Keratinocyte (primary cell): ENCODE measurements at places on chromosomes 12 and 14.

DNA sequence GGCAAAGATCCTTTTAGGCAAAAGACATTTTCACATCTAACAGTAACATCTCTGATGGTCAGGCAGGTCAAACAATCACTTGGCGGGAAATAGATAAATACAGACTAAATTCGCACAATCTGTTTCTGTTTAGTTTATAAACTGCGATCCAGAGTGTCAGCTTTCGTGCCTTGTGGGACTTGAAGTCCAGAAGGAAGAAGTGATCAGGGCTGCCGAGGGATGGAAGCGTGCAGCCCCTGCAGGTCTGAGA is 245 bp upstream of the BRMS1L start:
- no peak for DNase-seq

DNA sequence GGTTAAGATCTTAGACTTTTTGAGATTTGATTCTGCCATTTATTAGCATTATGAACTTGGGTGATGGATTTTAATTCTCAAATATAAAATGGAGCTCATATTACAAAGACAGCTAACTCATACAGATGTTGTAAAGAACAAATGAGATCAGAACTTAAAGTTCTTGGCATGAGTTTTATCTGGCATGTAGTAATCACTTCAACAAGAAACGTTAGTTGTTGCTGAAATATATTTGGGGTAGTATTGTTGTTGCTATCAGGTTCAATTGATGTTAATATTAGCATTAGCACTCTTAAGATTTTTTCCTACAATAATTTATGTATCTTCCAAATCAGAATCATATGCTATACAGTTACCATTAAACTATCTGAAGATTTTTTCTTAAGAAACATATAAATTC is 71.0 kb downstream of the SLC6A15 start:
- DNase-seq = no peak

GRCh38 chr12:77572371-77572770 is 258.3 kb upstream of the NAV3 start:
- DNase-seq = no peak

GRCh38 chr14:42424501-42424900 is 817.8 kb downstream of the LRFN5 start:
- DNase-seq = peak; percentile 28

DNA sequence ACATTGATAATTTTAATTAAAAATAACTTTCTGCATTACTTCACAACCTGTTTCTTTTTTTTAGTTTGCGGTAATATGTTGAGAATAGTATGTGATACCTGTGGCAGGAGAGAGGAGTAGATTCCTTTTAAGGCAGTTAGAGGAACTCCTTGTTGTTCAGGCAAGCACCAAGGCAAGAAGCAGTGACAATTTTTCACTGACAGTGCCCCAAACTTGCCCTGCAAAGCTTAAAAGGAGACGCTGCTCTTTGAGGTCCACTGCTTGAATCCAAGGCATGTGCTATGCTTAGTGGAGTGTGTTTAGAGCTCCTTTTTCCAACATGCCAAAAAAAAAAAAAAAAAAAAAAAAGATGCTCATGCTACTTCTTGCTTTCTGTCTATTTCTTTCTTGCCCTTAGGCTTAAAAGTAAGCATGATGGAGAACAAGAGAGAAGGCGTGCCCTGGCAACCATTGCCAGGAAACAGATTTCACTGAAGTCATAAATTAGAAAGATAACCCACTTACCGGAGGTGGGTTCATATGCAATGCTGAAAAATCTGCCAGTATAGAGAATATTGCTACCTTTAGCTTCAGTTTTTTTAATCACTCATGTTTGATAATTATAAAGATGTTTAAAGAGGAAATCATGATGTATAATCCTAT is 58.3 kb upstream of the DYRK2 start:
- DNase-seq = no peak

DNA sequence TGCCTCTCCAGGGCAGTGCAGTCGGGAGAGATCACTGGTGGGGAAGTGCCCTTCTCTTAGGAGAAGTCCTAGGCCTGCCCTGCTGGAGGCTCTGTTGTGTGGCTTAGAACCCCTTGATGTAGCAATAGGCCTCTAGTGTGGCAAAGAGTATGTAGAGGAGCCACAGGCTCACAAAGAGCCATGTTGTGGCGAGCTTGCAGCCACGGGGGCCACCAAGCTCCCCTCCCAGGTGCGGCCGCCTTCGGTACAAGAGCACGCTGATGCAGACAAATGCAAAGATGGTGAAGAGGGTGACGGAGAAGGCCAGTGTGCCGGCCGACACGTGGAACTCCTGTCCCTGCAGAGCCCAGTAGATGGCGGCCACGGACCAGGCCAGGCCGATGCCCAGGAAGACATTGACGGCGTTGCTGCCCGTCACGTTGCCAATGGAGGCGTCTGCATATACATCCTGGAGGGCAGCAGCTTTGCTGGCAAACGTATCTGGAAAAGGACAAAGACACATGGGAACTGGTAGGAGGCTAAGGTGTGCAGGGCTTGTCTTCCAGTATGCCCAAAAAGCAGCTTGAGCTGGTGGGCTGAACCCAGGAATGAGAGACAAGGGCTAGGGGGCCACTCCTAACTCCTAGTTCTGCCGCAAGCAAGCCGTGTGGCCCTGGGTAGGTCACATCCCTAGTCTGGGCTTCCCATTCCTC is 142.8 kb downstream of the SLC8A3 start:
- DNase-seq = no peak

DNA sequence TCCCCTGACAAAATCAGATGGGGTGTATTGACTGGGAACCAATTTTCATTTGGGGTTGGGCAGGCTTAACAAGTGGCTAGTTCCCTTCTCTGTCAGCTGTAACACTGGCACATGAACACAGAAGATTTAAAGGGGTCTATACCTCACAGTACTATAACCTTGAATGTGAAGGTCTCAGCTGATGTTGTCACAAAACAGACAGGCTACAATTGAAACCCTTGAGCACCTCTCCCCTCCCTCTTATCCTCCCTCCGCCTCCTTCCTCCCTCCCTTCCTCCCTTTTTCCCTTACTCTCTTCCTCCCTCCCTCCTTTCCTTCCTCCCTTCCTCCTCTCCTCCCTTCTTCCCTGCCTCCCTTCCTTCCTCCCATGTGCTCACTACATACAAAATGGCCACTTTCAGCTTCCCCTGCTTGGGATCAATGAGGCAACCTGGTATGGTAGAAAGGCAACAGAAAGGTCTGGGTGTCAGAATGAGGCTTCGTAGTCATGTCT is 262.4 kb downstream of the TTC6 start:
- DNase-seq = no peak

GRCh38 chr14:74763803-74764531 is 851 bp downstream of the YLPM1 start:
- no peak for DNase-seq

GRCh38 chr12:59282999-59283398 is 312.8 kb upstream of the SLC16A7 start:
- DNase-seq = no peak

GRCh38 chr12:132436791-132437251 is 53.1 kb upstream of the FBRSL1 start:
- no peak for DNase-seq

DNA sequence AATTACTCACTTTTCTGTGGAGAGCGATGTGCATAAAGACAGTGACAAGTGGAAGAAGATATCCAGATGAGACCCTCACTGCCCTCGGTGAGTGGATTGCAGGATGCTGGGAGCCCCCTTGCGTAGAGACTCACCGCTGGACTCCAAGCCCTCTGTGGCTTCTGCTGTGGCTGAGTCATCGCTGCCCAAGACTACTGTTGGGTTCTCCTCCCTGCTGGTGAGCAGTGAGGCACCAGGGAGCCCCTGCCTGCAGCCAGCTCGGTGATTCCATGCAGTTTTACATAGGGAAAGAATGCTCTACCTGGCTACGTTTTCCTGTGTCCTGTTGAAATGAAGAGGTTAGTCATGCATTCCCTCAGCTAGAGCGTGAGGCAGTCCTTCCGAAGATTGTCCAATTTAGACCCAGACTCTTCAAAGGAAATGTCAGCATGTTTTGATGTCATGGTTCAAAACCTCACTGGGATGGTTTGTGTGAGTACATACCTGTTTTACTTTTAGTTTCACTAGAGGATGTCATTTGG is 28.2 kb downstream of the TRAF3 start:
- no peak for DNase-seq

- DNase-seq = peak; percentile 58
These were observed 60.2 kb downstream of the PRKCH start for GRCh38 chr14:61381553-61381952.

DNA sequence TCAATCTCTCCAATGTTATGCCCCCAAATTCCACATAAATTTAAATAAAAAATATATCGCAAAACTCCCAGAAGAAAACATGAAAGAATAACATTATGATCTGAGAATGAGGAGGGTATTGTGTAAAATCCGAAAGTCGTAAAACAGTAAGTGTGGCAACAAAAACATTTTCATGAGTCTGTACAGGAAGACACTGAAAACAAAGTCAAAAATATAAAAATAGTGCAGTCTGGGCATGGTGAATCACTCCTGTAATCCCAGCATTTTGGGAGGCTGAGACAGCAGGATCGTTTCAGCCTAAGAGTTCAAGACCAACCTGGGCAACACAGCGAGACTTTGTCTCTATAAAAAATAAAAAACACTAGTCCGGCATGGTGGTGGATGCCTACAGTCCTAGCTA is 57.1 kb downstream of the SPTLC2 start:
- DNase-seq = no peak

GRCh38 chr12:25546318-25546717 is 6.8 kb downstream of the LMNTD1 start:
- no peak for DNase-seq

GRCh38 chr12:56362130-56363059 is at the start of gene APOF:
APOF (minus strand) TSS chr12:56362857; CDS start chr12:56362745, 112 bp downstream.
- DNase-seq = no peak

- DNase-seq = no peak
These were observed 30.9 kb upstream of the PLEKHG6 start for GRCh38 chr12:6279631-6280030.

GRCh38 chr12:473863-474577 is 14.3 kb downstream of the B4GALNT3 start:
- DNase-seq = no peak

- no peak for DNase-seq
These were observed 482.5 kb downstream of the GLT1D1 start for GRCh38 chr12:129335773-129336172.

GRCh38 chr12:92634202-92634601 is 68.6 kb upstream of the PLEKHG7 start:
- DNase-seq = no peak

GRCh38 chr12:125676366-125676765 is 611.1 kb downstream of the AACS start:
- DNase-seq = no peak

DNA sequence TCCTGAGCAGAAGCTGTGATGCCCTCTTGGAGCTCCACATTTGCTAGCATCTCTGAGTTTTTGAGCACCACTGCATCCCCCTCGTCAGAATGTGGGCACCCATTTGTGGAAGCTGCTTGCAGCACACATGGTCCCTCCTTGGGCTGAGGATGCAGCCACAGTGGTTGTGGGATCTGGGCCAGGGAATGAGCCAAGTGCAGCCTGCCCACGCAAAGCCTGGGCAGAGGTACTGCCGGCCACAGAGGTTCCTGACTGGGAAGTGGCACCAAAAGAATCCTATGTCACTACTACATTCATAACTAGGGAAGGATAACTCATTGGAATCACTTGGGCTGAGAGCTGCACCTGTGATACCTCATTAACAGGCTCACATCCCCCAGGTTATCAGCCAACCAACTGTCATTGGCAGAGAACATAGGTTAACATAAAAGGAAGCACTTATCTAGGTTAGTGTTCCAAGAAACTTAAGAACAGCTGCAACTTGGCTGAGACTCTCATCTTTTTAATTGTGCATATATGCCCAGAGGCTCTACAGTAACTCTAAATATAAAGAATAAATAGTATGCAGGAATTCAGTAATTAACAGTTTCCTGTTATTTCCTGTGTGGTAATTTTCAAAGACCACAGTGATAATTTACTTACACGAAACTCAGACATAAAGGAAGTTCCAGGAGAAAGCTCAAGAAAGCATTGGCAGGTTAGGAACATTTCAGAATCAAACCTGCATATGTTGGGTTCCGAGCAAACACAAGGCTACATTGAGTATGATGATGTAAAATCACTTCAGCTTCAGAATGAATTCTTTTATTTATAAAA is 145.3 kb downstream of the BCAT1 start:
- DNase-seq = no peak

- no peak for DNase-seq
These were observed 109.2 kb downstream of the ATXN7L3B start for GRCh38 chr12:74646831-74647230.

DNA sequence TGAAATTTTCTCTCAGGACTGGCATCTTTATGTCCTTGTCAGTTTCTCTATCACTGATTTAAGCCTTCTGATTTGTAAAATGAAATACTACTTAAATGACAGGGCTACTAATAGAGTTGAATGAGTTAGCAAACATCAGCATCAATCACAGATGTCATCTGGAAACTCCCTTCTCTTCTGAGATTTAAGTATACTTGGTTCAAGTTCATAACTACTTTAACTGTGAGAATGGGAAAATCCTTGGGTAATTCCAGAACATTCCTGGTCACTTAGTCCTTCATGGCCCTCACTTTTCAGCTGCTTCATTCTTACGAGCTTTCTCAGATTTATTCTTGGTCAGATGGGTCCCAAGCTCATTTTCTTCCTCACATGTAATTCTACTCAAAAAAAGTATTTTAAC is 1655.3 kb upstream of the FLRT2 start:
- DNase-seq = no peak

GRCh38 chr12:52670961-52671360 is 9.2 kb downstream of the KRT1 start:
- peak; percentile 23 for DNase-seq

GRCh38 chr12:89253488-89253887 is 98.8 kb downstream of the DUSP6 start:
- no peak for DNase-seq

DNA sequence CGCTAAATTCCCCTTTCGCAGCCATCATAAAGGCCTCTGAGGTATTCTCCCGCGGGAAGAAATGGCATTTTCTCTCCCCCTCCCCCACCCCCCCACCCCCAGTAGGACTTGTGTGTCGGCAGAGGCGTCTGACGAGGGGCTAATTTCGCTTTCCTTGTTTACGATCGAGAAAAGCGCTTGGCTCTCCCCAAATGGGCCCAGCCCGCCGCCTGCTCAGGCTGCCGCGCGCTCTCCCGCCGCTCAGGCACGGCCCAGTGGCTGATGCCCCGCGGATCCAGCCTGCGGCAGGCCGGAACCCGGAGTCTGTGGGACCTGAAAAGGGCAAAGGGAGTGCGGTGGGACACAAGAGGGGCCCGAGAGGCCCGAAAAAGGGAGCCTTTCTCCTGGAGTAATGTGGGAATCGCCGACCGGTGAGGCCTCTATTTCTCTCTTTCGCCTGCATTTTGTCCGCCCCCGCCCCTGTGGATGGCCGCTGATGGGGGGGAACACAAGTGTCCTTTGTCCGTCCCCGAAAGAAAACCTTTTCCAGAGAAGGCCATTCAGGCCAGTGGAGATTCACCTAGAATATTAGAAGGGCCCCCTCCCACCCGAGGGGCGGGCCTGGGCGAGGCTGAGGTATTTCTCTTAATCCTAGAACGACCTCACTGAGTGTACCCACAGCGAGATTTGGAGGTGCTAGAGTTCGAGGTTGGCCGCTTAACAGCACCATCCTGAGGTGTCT is 9.0 kb upstream of the HOXC6 start:
- DNase-seq = no peak

DNA sequence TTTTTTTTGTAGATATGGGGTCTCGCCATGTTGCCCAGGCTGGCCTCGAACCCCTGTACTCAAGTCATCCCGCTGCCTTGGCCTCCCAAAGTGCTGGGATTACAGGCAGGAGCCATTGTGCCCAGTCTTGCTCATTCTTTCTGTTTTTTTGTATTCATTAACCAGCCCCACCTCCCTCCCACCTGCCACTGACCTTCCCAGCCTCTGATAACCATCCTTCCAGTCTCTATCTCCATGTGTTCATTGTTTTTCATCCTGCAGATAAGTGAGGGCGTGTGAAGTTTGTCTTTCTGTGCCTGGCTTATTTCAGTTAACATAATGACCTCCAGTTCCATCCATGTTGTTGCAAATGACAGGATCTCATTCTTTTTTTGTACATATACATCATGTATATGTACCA is 19.0 kb downstream of the MYL2 start:
- DNase-seq = no peak
